Stimulated activated CD4-positive, alpha-beta T cell treated with anti-CD3 and anti-CD28 coated beads, Interleukin-1b, Interleukin-23, amount 100 ng/mL, for 4 hours (primary cell): ENCODE measurements at places on chromosomes 7 and 10.

GRCh38 chr10:124566222-124566888, 104.7 kb downstream of the LHPP start:
- no peak for DNase-seq

DNA sequence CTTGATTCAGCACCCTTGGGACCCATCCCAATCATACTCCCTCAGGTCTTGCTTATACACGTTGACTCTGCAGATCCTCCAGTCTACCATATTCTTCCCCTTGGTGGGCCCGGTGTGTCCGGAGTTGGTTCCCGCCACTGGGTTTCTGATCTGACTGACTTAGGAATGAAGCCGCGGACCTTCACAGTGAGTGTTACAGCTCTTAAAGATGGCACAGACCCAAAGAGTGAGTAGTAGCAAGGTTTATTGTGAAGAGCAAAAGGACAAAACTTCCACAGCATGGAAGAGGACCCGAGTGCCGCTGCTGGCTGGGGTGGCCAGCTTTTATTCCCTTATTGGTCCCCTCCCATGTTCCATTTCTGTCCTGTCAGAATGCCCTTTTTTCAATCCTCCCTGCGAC, 5.9 kb upstream of the GDF10 start:
- DNase-seq, result no peak

GRCh38 chr10:61049386-61049785, 105.4 kb upstream of the RHOBTB1 start:
- no peak for DNase-seq

GRCh38 chr7:44161371-44161770, 20.2 kb upstream of the MYL7 start:
- DNase-seq, result no peak

GRCh38 chr7:128350708-128351295, 7.1 kb upstream of the RBM28 start:
- no peak for DNase-seq

DNA sequence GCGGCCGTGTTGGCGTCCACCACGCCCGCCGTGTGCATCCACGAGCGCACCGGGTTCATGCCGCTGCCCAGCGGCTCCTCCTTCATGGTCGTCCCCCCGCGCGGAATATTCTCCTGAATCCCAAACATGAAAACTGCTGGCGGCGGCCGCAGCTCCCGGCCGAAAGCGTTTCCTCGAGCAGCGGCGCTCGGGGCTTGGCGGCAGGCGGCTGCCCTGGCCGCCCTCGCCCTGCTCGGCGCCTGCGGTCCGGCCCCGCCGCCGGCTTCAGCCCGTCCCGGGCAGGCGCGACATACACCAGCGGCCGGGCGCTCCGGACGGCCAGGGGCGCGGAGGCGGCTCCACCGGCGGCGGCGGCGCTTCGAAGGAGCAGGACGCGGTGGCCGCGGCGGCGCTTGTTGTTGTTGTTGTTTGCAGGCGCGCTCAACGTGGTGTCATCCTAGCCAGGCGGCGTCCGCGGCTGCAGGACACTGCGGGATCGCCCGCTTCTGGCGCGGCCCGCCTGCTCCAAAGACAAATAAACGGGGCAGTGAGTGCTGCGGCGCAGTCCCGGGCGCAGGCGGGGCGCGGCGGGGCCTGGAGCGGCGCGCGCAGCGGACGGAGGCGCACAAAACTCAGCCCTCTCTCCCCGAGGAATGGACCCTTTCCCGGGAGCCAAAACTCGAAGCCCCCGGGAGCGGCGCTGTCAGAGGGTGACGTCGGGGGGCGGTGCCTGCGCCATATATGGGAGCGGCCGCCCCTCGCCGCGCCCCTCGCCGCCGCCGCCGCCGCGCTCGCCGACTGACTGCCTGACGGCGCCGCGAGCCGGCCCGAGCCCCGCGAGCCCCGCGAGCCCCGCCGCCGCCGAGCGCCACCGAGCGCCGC, at the start of gene EBF3:
TSS of gene EBF3 (minus strand) at position 634 of the 861 bp plus-strand sequence. CDS start at position 128, 506 bp downstream.
- DNase-seq, result no peak

GRCh38 chr7:5397736-5398135, 25.9 kb downstream of the TNRC18 start:
- DNase-seq, result no peak

GRCh38 chr7:49635800-49636199, 137.6 kb upstream of the VWC2 start:
- no peak for DNase-seq

DNA sequence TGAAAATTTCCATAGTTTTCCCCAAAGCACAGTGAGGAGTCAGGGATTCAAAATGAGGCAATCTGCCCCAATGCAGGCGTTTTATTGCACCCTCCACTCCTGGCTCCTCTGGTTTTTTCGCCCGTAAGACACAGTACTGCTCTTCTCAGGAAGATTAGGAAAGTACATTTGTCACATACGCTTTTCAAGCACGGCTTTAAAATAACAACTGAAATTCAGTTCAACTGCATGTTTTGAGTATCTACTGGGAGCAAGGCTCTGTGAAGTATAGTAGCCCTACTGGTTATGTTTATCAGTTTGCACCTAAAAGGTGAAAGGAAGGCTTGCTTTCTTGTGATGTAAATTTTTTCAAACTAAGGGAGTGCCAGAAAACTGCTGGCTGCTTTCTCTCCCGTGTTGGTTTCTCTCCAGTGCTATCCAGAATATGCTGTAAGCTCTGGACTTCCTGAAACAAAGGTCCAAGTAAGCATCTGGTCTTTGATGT, 1.9 kb upstream of the SGMS1 start:
- DNase-seq, result no peak

GRCh38 chr7:23020742-23021401, 6.9 kb upstream of the HYCC1 start:
- DNase-seq, result no peak

DNA sequence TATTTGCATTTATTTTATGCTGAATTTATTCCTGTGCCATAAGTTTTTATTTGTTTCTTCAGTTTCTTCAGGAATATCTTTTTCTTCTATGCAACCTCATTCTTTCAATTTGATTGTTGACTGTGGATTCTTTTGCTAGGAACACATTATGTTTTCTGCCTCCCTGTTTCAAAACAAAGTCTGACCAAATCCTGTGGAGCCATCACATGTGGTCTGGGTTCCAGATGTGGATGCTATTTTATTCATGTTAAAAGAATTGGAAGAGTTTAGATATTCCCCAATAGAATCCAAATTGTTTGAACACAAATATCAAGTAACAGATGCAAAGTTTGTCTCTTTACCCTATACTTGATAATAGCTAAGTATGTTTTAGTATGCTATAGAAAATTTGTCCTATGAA, 56.8 kb upstream of the LRRC17 start:
- DNase-seq, result no peak

DNA sequence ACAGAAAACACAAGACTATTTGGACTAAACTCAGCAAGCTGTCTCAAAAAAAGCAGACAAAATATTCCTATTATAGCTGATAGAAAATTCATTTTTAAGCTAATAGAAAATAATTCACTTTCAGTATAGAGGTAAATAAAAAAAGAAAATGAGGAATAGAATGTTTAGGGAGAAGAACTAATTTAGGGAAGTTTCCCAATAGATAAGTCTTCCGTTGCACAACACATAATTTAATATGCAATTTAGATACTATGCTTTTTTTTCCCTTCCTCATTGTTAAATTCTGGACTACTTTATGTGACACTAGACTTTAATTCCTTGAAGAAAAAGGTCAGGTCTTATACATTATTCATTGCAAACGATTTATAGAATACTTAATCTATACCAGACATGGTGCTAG, 10.3 kb downstream of the PNPLA8 start:
- DNase-seq, result no peak

- no peak for DNase-seq
Observed at GRCh38 chr10:21076381-21076780, 179.3 kb upstream of the NEBL start.

GRCh38 chr7:74138945-74139843, 35.0 kb upstream of the EIF4H start:
- DNase-seq, result no peak

DNA sequence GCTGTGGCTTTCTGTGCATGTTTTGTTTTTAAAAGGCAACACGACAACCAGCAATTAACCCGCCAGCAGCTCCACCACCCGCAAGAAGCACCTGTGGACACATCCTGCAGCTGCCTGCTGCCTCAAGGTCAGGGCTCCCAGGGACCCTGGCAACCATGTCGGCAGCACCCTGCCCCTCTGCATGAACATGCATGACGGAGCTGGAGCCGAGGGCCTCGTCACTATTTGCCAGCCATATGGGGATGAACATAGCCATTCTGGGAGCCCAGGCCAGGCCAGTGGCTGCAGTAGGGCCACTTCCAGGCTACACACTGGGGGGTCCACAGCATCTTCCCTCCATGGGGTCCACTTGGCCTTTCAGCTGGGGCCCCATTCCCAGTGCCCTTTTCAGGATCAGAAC, 52.9 kb downstream of the CAMK2B start:
- DNase-seq, result no peak

- no peak for DNase-seq
Observed at GRCh38 chr10:13725594-13725993, 138.8 kb downstream of the PRPF18 start.

GRCh38 chr10:78629773-78630172, 439.0 kb upstream of the ZMIZ1 start:
- no peak for DNase-seq

- DNase-seq, result no peak
Observed at GRCh38 chr10:124027031-124027611, 66.3 kb downstream of the CHST15 start.

DNA sequence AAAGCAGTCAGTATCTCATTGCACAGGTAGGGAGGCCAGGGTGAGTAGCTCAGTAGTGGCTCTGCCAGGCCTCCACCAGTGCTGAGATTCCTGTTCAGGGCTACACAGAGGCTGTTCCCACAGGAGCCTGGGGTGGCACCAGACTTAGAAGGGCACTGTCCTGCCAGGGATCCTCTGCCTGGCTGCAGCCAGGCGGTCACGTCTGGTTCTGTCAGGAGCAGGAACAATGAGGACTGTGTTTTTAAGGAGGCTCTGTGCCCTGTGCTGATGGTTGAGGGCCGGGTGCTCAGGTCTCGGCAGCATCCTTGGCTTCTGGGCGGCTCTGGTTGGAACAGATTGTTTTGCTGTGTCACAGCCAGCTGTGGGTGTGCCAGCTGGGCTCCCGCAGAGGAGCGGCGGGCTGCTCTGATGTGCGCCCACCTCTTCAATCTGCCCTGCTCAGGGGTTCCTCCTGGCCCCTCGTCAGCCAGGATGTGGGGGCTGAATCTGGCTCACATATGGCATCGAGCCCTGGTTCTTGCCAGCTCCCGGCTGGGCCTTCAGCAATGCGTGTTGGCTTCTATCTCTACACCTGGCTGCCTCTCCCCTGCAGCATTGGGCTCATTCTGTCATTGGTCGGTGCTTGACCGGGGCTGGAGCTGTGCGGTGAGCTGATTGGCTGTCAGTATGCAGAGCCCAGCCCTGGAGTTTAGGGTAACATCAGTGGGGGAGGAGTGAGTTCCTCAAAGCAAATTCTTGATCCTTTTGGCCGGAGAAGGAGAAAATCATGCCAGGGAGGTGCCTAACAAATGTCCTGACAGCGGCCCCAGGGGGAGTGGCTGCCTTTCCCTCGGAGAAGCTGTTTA, 41.2 kb downstream of the TACR2 start:
- DNase-seq, result no peak

GRCh38 chr7:131896165-131896863, 339.9 kb upstream of the PODXL start:
- no peak for DNase-seq

- DNase-seq, result no peak
Observed at GRCh38 chr10:28811639-28812349, 134.5 kb downstream of the BAMBI start.

DNA sequence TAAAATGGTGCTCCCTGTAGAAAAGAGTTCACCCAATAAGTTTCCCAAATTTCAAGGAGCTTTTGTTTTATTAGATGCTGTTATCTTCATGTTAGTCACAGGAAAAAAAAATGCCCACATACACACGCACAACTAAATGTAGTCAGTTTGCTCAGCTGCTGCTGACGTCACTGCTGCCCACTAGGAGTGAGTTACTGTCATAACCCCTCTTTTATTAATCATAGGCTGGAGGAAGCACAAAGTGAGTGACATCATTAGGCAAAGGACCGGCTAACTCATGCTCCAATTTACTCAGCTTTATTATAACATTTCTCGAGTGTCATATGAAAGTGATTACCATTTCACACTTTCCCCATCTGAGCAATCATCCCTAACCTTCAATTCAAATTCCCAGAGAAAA, 6.7 kb upstream of the INHBA start:
- DNase-seq, result no peak

GRCh38 chr10:69479240-69480067, 28.2 kb downstream of the TSPAN15 start:
- no peak for DNase-seq

DNA sequence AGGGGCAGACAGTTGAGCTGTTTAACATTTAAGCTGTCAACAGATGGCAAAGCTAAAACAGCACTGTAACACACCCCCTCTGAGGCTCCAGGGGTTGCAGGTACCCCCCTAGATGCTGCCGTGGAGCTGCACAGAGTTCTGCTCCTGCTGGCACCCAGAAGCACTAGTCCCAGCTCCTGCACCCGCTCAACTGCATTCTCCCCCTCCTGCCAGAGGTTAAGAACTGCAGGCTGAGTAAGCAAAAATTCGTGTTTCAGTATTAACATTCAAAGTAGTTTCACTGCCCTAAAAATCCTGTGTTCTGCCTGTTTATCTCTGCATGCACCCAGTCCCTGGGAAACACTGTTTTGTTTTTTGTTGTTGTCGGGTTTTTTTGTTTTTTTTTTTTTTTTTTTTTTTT, 790.8 kb upstream of the KCND2 start:
- no peak for DNase-seq

GRCh38 chr7:149414745-149415390, 46.0 kb downstream of the ZNF777 start:
- DNase-seq, result peak; percentile 15

- no peak for DNase-seq
Observed at GRCh38 chr7:144487901-144488300, 84.4 kb upstream of the NOBOX start.
